ENCODE measurements at places on chromosomes 12 and 14.

- no peak for DNase-seq
Measured at GRCh38 chr12:50505675-50506530, 1.1 kb downstream of the DIP2B start.

GRCh38 chr12:3491938-3492792 lies 1.2 kb downstream of the PRMT8 start:
- DNase-seq, result no peak

- DNase-seq, result no peak
Measured at GRCh38 chr12:120237360-120238171, 28.0 kb downstream of the PXN start.

DNA sequence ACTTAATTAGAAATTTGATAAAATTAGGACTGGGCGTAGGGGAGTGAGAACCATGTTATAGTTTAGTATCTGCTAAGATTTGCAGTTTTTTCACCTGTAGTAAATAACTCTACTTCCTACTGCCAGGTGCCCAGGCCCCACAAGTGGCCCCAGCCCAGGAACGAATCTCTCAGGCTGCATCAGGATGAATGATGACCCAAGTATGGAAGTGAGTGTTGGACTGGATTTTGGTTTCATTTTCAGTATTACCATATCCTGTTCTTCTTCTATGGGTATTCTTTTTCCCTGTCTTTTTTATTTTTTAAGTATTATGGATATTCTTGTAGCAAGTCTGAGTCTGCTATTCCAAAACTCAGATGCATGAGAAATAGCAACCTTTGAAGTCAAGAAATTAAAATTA lies 120.3 kb upstream of the BCAT1 start:
- no peak for DNase-seq

DNA sequence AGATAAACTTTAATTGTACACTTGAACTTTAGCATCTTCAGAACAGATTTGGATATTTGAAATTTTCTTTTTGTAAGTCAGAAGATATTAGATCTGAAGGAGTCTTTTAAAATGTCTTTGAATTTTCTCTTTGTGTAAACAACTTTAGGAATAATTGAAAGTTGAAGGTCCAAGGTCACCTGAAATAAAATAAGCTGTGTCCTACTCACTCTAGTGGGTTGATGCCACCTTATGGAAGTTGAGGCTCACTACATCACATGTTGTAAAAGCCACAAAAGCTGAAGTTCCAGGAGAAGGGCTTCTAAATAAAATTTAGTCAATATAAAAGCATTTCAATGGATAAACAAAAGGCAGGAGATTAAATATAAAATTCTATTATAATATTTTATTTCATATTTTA lies 122.0 kb upstream of the ATXN7L3B start:
- no peak for DNase-seq

- DNase-seq, result no peak
Measured at GRCh38 chr14:76465664-76466063, 89.7 kb downstream of the ESRRB start.

DNA sequence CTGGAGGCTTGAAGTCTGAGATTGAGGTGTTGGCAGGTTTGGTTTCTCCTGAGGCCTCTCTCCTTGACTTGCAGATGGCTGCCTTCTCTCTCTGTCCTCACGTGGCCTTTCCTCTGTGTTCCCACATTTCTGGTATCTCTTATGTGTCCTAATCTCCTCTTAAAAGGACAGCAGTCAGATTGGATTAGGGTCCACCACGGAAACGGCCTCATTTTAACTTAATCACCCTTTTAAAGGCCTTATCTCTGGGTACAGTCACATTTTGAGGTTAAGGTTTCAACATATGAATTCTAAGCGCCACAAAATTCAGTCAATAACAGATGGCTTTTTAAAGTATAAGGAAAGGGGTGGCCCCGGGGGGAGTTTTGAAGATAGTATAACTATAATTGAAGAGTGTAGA lies 33.5 kb downstream of the UNC79 start:
- no peak for DNase-seq

DNA sequence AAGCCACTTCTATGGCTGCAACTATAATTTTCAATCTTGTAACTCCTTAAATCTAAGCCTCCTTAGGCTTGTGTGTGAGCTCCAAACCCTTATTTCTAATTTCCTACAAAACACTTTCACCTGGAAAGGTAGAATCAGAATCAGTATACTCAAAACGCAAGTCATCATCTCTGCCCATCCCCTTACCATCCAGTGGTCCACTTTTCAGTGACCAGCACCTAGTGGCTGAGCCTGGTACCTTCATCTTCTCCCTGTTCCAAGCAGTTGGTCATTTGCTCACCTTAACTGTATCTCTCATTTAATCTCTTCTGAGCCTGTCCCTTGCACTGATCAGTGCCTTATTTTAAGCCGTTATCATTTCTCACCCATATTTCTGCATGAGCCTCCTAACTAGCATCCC lies 107.9 kb downstream of the PPM1H start:
- no peak for DNase-seq

DNA sequence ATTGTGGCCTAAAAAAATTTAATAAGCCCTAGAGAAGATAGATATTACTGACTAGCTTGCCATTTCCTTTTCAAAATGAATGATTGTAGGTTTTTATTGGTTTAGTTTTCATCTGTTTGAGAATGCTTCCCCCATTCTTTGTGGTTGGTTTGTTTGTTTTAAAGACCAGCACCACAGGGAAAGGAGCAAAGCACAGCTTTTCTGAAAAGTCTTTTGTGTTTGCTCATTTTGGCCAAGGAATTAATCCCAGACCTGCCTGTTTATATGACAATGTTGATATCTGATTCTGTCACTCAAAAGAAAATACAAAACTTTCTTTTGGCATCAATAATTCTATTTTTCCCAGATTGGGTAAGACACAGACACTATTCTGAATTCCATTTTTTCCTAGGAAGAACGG lies 312.5 kb upstream of the FLRT2 start:
- no peak for DNase-seq

DNA sequence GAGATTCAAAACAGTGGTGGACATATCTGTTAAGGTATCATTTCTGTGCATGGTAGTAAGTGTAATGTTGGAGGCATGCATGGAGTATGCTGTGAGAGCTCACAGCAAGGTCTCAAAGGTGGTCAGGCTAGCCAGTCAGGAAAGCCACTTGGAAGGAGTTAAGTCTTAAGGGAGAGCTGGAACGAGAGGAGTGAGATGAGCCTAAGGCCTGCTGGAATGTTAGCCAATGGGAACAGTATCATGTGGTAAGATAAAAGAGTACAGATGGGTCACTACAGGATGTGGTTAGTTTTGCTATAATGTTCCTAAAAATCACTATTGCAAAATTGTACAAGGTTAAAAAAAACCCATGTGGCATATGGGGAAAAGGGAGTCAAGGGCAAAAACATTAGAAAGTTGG lies 311.7 kb upstream of the E2F7 start:
- DNase-seq, result no peak

DNA sequence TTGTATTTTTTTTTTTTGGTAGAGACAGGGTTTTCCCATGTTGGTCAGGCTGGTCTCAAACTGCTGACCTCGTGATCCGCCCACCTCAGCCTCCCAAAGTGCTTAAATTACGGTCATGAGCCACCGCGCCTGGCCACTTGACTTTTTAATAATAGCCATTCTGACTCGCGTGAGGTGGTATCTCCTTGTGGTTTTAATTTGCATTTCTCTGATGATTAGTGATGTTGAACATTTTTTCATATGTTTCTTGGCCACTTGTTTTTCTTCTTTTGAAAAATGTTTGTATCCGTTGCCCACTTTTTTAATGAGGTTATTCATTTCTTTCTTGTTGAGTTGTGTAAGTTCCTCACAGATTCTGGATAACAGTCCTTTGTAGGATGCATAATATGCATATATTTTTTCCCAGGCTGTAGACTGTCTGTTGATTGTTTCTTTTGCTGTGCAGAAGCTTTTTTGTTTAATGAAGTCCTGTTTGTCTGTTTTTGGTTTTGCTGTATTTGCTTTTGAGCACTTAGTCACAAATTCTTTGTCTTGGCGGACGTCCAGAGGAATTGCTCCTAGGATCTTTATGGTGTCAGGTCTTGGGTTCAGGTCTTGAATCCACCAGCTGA lies 10.3 kb upstream of the PGAM5 start:
- DNase-seq, result no peak

DNA sequence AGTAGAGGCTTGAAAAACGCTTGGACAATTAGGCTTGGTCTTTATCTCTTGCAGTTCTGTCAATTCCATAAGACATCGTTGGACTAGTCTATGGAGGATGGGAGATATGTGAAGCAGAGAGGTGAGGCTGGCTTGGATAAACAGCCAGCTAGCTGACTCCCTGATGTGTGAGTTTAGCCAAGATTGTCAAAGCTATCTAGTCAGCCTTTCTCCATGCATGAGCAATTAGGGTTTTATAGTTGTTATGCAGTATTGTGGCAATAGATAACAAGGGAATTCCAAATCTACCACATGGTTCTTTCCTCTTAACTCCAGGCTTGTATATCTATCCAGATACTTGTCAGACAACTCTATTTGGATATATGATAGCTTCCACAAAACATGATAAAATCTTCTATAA lies 153.6 kb upstream of the NRXN3 start:
- no peak for DNase-seq

DNA sequence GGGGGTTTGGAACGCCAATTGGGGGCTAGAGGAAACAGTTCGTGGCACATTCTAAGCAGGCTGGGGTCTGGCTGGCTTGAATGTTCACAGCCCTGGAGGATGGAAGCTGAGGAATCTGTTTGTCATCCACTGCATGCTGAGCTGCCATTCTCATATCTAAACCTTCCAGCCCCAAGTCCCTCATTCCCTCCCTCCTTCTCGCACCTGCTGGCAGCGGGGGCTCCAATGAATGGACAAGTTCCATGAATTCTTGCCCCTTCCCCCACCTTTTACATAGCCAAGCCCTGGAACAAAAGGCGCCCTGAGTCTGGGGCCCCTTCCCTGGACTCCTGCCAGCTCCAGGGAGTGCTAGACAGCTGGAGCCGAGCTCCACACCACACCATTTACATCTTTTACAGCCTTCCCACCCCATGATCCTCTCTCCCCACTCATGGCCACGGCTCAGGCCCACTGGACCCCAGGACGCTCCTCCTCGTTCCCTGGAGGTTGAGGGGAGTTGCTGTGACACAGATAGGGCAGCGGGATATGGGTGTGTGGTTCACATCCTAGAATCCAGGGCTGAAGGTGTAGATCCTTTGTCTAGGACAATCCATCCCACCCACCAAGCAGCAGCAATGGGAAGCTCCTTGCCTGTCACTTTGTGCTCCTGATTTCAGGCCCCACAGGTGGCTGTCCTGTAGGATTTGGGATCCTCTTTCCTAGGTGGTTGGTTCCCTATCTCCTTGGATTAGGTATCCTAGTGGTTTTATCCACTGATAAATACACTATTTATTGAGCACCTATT lies 21.7 kb upstream of the VRTN start:
- DNase-seq, result no peak

- no peak for DNase-seq
Measured at GRCh38 chr12:91272461-91273063, 89.9 kb upstream of the DCN start.

- no peak for DNase-seq
Measured at GRCh38 chr12:104154286-104154685, 16.3 kb upstream of the NFYB start.

- no peak for DNase-seq
Measured at GRCh38 chr14:104979758-104980610, 1.8 kb upstream of the AHNAK2 start.

- no peak for DNase-seq
Measured at GRCh38 chr12:49932023-49932422, 18.5 kb upstream of the AQP2 start.

GRCh38 chr14:61668282-61668681 lies 27.0 kb upstream of the HIF1A start:
- no peak for DNase-seq

- no peak for DNase-seq
Measured at GRCh38 chr12:53173085-53173715, 7.3 kb upstream of the ZNF740 start.

DNA sequence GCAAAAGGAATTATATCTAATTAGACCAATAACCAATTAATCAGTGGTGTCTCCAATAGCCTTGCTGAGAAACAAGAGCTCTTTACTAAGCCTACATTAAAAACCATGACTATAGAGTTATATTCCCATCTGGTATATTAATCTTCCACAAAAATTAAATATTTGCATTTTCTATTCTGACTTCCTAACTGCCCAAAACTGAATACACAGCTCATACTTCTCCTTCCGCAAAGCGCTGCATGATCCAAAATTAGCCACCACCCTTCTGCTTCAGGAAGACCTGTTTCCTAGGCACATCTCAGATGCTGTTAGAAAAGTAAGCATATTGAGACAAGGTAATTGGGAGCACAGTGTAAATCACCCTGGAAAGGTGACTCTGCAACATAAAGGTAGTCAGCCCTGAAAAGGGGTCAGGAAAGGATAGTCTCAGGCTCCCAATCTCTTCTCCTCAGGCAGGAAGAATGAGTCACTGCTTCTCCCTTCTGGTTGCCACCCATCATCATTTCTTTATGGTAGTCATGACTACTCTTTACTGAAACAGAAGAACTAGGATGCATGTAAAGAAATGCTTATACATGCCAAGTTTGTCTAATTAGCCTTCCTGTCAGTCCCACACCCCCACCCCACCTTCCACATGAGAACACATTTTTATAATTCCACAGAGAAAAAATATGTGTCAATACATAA lies 54.3 kb downstream of the PLCZ1 start:
- DNase-seq, result no peak

- DNase-seq, result no peak
Measured at GRCh38 chr12:28453686-28454085, 263.4 kb downstream of the CCDC91 start.

GRCh38 chr12:53944209-53944608 lies 5.6 kb downstream of the HOXC13 start:
- no peak for DNase-seq

- DNase-seq, result peak; percentile 81
Measured at GRCh38 chr12:49945394-49946080, 5.0 kb upstream of the AQP2 start.

DNA sequence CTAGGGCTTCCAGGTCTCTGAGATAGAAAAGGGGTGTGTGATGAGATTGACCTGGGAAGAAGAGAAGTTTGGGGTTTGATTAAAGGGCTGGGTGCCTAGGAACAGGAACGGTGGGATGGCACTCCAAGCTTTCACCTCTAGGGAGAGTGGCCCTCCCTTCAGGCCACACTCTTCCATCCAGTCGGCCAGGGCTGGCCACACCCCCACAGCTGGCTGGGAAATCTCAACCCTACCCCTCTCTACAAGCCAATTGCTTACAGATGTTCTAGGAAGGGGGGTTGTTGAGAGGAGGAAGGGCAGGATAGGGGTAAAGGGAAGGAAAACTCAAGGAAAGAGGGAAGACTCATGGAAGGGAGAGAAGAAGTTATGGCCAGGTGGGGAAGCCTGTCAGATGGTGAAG lies 6.6 kb upstream of the ITGA5 start:
- DNase-seq, result no peak

All from CD4-positive, alpha-beta T cell treated with Interleukin-17A for 1 hour (primary cell).